ENCODE measurements at places on chromosomes 3 and 15. TPM values are rescaled to one million over a fixed set of nuclear protein-coding genes. Genes with fewer than 3 reads are reported as not detected.

ATP13A5 gene
- total RNA-seq: not detected

PDZRN3 gene
- total RNA-seq: 27.7 TPM

NAALADL2 gene
- 13.7 TPM for total RNA-seq

GOLGA6B gene
- total RNA-seq: not detected

C15orf62 gene
- not detected for total RNA-seq

COL8A1 gene
- total RNA-seq: 62.4 TPM

PPARG gene
- 35.6 TPM for total RNA-seq

LMOD3 gene
- total RNA-seq: not detected

AMIGO3 gene
- total RNA-seq: not detected

NMNAT3 gene
- total RNA-seq: 2.4 TPM

SNX22 gene
- total RNA-seq: 0.87 TPM

XRN1 gene
- total RNA-seq: 44.4 TPM

CYP1A1 gene
- total RNA-seq: not detected

LRTM1 gene
- total RNA-seq: not detected

TAGLN3 gene
- 29.5 TPM for total RNA-seq

CRYBG3 gene
- total RNA-seq: 28.4 TPM

ITIH4 gene
- total RNA-seq: 0.66 TPM

USP4 gene
- 28.1 TPM for total RNA-seq

All from uterine smooth muscle cell (primary cell).